CD4-positive, CD25-positive, alpha-beta regulatory T cell (primary cell): ENCODE measurements at places on chromosomes 4 and X. TPM values are rescaled to one million over a fixed set of nuclear protein-coding genes. Genes with fewer than 3 reads are reported as not detected.

GRCh38 chrX:19046343-19047215 is 62.7 kb upstream of the PHKA2 start:
- no peaks in the 10 kb centered on the region for H3K27me3 ChIP-seq
- no peaks in the 10 kb centered on the region for H3K36me3 ChIP-seq
- no peaks in the 10 kb centered on the region for H3K4me1 ChIP-seq

The PPEF1 gene
- 0.59 TPM for total RNA-seq

The RTL9 gene
- total RNA-seq, result not detected

The ARSJ gene
- total RNA-seq, result not detected

DNA sequence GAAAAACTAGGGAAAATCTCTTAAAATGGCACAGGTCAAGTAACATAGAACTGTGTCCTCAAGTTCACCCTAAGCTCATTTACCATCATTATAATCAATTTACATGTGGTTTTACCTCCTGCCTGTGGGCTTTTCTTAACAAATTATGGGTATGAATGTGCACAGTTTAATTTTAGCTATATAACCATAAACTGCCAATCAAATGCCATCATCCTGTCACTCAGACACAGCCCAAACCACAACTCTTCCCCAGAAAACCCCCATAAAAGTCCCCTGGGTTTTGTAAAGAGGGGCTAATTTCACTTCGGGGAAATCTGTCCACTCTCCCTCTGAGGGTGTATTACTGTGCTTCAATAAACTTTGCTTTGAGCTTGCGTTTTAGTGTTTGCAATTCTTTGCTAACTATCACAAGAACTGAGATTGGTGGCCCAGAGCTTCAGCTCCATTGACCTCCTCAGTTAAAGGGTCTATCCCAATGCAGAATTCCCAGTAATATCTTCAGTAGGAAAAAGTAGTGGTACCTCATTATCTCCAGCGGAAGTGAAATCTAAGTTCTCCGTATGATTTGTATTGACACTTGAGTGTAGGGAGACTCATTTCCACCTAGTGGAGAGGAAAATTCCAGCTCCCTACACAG is 394.6 kb downstream of the SPOCK3 start:
- H3K27me3 ChIP-seq, result no peaks in the 10 kb centered on the region
- H3K4me3 ChIP-seq, result no peak overlapping the region
- no peaks in the 10 kb centered on the region for H3K36me3 ChIP-seq
- H3K4me1 ChIP-seq, result no peaks in the 10 kb centered on the region
- H3K27ac ChIP-seq, result no peak overlapping the region
- no peak for DNase-seq

- no peak overlapping the region for H3K27ac ChIP-seq
- DNase-seq, result no peak
- no peaks in the 10 kb centered on the region for H3K27me3 ChIP-seq
- no peaks in the 10 kb centered on the region for H3K36me3 ChIP-seq
- no peaks in the 10 kb centered on the region for H3K4me1 ChIP-seq
These were observed 658.7 kb downstream of the TLL1 start for GRCh38 chr4:166531703-166532102.

The TRAM1L1 gene
- total RNA-seq, result not detected

DNA sequence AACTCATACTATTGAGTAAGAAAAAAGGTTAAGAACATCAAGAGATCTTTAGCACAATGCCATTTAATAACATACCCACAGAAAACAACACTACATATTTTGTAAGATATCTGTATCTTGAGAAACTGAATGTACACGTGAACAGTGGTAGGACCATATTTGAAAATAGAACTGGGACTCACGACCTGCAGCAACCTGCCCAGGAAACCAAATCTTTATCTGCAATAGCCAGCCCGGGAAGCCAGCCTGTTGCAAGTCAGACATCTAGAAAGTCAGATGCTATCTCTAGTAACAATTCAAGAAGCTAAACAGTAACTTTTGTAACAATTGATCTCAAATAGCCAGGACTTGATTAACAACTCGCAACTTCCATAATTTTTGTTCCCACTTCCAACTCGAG is 52.6 kb upstream of the SOD3 start:
- DNase-seq, result no peak
- H3K27ac ChIP-seq, result no peak overlapping the region
- no peaks in the 10 kb centered on the region for H3K36me3 ChIP-seq
- H3K4me1 ChIP-seq, result no peaks in the 10 kb centered on the region
- no peaks in the 10 kb centered on the region for H3K27me3 ChIP-seq

DNA sequence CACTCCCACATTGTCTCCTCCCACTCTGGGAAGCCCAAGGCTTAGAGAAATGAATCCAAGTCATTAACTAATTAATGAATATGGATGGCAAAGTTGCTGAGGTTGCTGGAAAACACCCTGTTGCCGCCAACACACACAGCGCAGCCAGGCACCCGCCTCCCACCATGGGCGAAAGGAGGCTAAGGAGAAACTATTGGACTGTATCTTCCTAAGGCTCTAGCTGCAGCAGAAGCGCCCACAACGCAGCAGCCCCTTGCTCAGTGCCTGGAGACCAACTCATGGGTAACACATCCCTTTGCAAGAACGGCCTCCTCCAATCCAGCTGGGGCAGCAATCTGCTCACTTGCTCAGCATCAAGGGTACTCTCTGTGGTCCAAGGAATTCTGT is 34.2 kb downstream of the TSC22D3 start:
- DNase-seq, result no peak
- H3K4me1 ChIP-seq, result peaks cover 27% of the 10 kb centered on the region
- H3K27ac ChIP-seq, result peak overlapping the region; percentile 73
- H3K4me3 ChIP-seq, result peak overlapping the region; percentile 19

- no peak overlapping the region for H3K4me3 ChIP-seq
- no peaks in the 10 kb centered on the region for H3K36me3 ChIP-seq
- H3K27ac ChIP-seq, result no peak overlapping the region
- no peaks in the 10 kb centered on the region for H3K27me3 ChIP-seq
These were observed 38.8 kb downstream of the GRIA3 start for GRCh38 chrX:123222920-123223319.

DNA sequence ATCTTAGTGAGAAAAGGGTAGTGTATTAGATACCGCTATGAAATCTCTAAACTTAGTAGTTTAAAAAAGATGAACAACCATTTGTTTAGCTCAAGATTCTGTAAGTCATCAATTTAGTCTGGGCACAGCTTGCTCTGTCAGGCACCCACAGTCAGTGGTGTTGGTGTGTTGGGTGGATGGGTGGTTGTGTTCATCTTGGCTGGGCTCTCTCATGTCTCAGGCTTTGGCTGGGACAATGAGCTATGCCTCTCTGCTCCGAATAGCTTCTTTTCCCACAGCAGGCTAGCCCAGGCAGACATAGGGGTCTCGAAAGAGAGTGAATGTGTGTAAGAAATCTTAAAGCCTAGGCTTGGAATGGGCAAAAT is 127.0 kb upstream of the GATB start:
- DNase-seq, result no peak
- H3K27ac ChIP-seq, result no peak overlapping the region
- no peaks in the 10 kb centered on the region for H3K4me1 ChIP-seq
- H3K36me3 ChIP-seq, result no peaks in the 10 kb centered on the region
- no peaks in the 10 kb centered on the region for H3K27me3 ChIP-seq

DNA sequence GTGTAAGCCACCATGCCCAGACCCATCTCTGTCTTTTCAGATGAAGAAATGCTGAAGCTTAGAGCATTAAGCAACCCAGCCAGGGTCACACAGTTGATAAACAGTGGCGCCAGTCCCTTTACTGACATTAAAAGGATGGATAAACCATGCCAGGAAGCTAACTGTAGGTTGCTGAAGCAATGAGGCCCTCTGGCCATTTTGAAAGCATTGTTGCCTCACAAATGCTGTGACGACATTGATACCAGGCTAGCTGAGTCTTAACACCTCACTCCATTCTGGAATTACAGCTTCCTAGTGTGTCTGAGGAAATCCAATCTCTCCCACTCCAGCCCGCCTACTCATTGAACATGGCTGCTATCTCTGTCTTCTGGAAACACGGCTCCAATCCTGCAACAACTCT is 89.7 kb downstream of the LNX1 start:
- H3K27ac ChIP-seq, result no peak overlapping the region
- no peaks in the 10 kb centered on the region for H3K4me1 ChIP-seq
- no peak for DNase-seq
- H3K36me3 ChIP-seq, result no peaks in the 10 kb centered on the region

GRCh38 chrX:40174854-40175510 is 77.2 kb upstream of the BCOR start:
- H3K27me3 ChIP-seq, result no peaks in the 10 kb centered on the region
- peaks cover 42% of the 10 kb centered on the region for H3K4me1 ChIP-seq
- no peaks in the 10 kb centered on the region for H3K36me3 ChIP-seq
- H3K4me3 ChIP-seq, result peak overlapping the region; percentile 83

GRCh38 chr4:152038238-152038637 is 277.4 kb upstream of the GATB start:
- peaks cover under 1% of the 10 kb centered on the region for H3K27me3 ChIP-seq
- no peak overlapping the region for H3K27ac ChIP-seq
- no peaks in the 10 kb centered on the region for H3K36me3 ChIP-seq
- no peak overlapping the region for H3K4me3 ChIP-seq
- no peak for DNase-seq

- no peak overlapping the region for H3K27ac ChIP-seq
- no peak overlapping the region for H3K4me3 ChIP-seq
- no peaks in the 10 kb centered on the region for H3K4me1 ChIP-seq
- no peak for DNase-seq
- no peaks in the 10 kb centered on the region for H3K27me3 ChIP-seq
- H3K36me3 ChIP-seq, result no peaks in the 10 kb centered on the region
These were observed 984.6 kb upstream of the TENM3 start for GRCh38 chr4:181258569-181258968.

- H3K27me3 ChIP-seq, result no peaks in the 10 kb centered on the region
- DNase-seq, result no peak
These were observed 24.2 kb downstream of the BCOR start for GRCh38 chrX:40073439-40074054.

The TGIF2LX gene
- total RNA-seq, result not detected

The FHDC1 gene
- total RNA-seq, result 0.20 TPM

- no peaks in the 10 kb centered on the region for H3K4me1 ChIP-seq
- H3K4me3 ChIP-seq, result no peak overlapping the region
- H3K36me3 ChIP-seq, result no peaks in the 10 kb centered on the region
- DNase-seq, result no peak
These were observed 9.9 kb upstream of the MOB1B start for GRCh38 chr4:70892086-70892769.

The VCX3A gene
- total RNA-seq, result not detected

The MTMR8 gene
- total RNA-seq, result 7.2 TPM

- peak; percentile 10 for DNase-seq
- H3K4me1 ChIP-seq, result peaks cover 19% of the 10 kb centered on the region
- no peaks in the 10 kb centered on the region for H3K27me3 ChIP-seq
These were observed 773 bp downstream of the PRMT9 start for GRCh38 chr4:147683188-147683591.

DNA sequence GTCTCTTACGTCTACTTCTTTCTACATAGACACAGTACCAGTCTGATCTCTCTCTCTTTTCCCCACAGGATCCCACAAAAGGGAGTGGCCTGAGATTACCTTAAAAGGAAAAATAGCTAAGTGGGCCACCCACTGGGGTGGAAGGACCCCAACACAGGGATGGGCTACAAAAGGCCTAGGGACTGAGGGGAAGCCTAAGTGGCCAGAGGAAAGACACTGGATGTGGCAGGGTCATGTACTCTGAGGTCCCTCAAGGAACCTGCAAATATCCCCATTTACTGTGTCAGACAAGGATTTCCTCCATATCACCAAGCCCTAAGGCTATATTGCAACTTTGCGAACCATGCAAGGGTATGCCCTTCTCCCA is 6.5 kb upstream of the PRDX4 start:
- DNase-seq, result no peak
- peaks cover 16% of the 10 kb centered on the region for H3K4me1 ChIP-seq
- H3K36me3 ChIP-seq, result no peaks in the 10 kb centered on the region
- no peak overlapping the region for H3K4me3 ChIP-seq
- no peaks in the 10 kb centered on the region for H3K27me3 ChIP-seq

GRCh38 chrX:39652336-39652735 is 445.4 kb downstream of the BCOR start:
- peak; percentile 19 for DNase-seq
- H3K4me3 ChIP-seq, result no peak overlapping the region
- H3K27me3 ChIP-seq, result no peaks in the 10 kb centered on the region
- H3K4me1 ChIP-seq, result no peaks in the 10 kb centered on the region
- H3K36me3 ChIP-seq, result no peaks in the 10 kb centered on the region

The FOXR2 gene
- total RNA-seq, result not detected

DNA sequence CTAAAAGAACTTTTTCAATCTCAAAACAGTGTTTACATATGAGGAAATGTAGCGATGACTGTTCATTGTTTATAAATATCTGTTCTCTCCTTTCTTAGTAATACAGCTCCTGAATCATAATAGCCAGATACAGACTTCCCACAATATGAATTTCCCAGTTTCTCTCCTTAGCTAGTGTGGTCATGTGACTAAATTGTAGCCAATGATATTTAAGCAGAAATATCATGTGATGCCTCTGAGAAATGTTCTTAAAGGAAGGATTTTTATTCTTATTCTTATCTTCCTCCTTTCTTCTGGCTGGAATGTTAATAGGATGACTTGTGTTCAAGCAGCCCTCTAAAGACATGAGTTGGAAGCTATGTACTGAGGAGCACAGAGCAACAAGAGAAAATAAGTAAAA is 383.7 kb upstream of the ATOH1 start:
- no peaks in the 10 kb centered on the region for H3K27me3 ChIP-seq
- no peaks in the 10 kb centered on the region for H3K36me3 ChIP-seq
- no peak for DNase-seq
- H3K4me3 ChIP-seq, result no peak overlapping the region
- H3K4me1 ChIP-seq, result no peaks in the 10 kb centered on the region

- DNase-seq, result no peak
- H3K4me3 ChIP-seq, result no peak overlapping the region
- H3K27ac ChIP-seq, result no peak overlapping the region
- H3K27me3 ChIP-seq, result no peaks in the 10 kb centered on the region
- peaks cover 12% of the 10 kb centered on the region for H3K36me3 ChIP-seq
These were observed 44.9 kb downstream of the FIP1L1 start for GRCh38 chr4:53422367-53422766.

- DNase-seq, result no peak
- no peak overlapping the region for H3K4me3 ChIP-seq
- H3K36me3 ChIP-seq, result no peaks in the 10 kb centered on the region
- H3K4me1 ChIP-seq, result no peaks in the 10 kb centered on the region
- H3K27me3 ChIP-seq, result no peaks in the 10 kb centered on the region
- no peak overlapping the region for H3K27ac ChIP-seq
These were observed 62.5 kb downstream of the BANK1 start for GRCh38 chr4:101853028-101853427.

DNA sequence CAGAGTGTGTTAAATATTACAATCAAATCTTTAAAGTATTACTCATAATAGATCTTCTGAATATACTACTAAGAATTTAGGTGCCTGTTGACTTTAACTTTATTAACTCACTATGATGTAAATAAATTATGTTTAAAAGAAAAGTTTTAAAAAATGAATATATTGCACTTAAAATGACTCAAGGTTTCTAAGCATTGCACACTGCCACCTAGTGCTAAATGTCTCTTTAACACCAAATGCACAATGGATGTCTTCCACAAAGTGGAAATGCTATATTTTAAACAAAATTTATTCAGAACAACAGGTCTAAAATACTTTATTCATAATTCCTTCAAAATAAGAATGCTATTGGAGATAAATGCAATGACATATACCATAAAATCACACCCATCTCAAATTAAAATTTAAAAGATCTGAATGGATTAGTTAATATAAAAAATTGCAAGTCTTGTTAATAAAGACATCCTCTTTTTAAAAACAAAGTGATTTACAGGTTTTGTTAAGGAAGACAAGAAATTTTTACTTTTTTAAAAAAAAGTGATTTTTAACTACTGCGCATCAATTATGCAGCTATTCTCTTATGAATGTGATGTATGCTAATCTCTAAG is 5.5 kb downstream of the INPP4B start:
- H3K27me3 ChIP-seq, result peaks cover 8% of the 10 kb centered on the region
- no peak overlapping the region for H3K27ac ChIP-seq
- no peak overlapping the region for H3K4me3 ChIP-seq
- peaks cover 5% of the 10 kb centered on the region for H3K4me1 ChIP-seq
- peak; percentile 38 for DNase-seq
- no peaks in the 10 kb centered on the region for H3K36me3 ChIP-seq
